ENCODE measurements at places on chromosomes 12 and 14.

- DNase-seq, result no peak
Observed at GRCh38 chr12:45324391-45324790, 108.5 kb downstream of the ANO6 start.

DNA sequence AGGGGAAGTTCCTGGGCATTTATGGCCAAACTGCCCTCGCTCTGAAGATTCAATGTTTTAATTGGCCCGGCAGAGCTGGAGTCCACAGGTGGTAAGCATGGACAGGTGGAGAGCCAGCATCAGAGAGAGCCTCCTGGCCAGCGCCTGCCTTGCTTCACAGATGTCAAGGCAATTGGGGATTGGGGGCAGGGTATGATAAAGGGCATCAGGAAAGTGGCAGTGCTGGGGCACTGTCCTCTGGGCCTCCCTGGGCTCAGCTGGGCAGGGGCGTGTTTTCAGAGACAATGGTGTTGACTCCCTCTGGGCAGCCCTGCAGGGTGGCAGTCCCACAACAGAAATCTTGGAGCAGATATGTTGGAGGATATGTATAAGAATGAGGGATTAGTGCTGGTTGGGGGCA is 237.3 kb downstream of the CACNA1C start:
- no peak for DNase-seq

DNA sequence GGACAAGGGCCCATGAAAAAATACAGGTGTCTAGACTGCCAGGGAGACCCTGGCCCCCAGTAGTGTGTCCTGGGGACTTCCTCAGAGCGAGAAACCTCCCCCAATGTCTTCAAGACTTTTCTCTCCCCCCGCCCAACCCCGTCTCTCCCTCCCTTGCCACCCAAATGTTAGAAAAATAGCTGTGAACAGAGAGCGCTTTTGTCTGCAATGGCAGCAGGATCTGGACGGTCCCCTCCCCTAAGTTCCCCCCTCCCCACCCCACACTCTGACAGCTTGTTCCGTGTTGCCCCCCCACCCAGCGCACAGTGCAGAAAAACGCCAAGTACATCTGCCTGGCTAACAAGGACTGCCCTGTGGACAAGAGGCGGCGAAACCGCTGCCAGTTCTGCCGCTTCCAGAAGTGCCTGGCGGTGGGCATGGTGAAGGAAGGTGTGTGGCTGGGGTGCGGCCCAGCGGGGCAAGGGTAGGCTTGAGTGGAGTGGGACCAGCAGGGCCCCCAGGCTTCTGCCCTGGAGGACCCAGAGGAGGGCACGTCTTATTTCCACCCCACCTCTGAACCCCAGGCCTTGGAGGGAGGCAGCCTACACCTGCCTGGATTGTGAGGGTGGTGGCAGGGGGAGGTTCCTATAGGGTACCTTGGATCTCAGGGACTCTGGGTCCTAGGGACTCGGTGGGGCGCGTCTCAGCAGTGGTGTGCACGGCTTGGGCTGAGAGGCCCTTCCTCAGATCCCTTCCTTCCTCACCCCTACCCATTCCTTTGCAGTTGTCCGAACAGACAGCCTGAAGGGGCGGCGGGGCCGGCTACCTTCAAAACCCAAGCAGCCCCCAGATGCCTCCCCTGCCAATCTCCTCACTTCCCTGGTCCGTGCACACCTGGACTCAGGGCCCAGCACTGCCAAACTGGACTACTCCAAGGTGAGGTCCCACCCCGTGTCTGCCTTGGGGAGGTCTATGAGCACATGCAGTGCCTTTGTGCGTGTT is 4.8 kb downstream of the NR4A1 start:
- no peak for DNase-seq

GRCh38 chr14:39733741-39734140 is 301.5 kb upstream of the FBXO33 start:
- DNase-seq, result no peak

DNA sequence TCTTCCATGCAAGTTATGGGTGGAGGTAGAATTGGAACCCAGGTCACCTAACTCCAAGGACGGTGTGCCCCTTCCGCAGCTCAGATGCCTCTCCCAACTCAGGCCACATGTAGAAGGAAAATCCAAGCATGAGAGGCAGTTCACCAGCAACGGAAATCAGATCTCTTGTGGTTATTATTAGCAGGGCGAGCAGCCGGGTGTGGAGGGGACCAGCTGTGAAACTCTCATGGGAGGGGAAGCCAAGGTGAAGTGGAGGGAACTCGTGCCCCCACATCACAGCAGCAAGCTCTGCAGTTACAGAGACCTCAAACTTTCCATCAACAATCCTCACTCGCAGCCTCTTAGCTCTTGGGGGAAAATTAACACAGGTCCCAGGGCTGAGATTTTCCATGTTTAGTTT is 79.7 kb downstream of the KSR2 start:
- no peak for DNase-seq

- peak; percentile 55 for DNase-seq
Observed at GRCh38 chr14:103594265-103594664, 31.5 kb downstream of the COA8 start.
